H1 (cell line): ENCODE measurements at places on chromosomes 12 and 14. TPM values are rescaled to one million over a fixed set of nuclear protein-coding genes. Genes with fewer than 3 reads are reported as not detected.
A peak's percentile ranks its signal among the peaks of the same experiment; 100 is the strongest.

DNA sequence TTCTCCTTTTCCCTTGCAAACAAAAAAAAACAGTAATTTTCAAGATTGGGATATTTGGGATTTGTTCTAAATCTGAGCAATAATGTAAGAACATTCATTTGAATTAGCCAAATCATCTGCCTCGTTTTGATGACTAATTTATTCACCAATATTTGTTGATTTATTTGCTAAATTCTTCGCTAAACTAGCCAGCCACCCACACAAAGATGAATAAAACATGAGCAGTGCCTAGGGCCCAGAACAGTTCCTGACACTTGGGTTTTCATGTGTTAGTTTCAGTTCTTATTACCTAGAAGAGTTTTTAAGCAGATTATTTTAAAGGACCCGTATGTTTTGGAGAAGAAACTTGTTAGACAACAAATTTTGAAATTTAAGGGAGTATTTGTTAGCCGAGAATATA, 1.4 kb downstream of the ETNK1 start:
- no peak for DNase-seq

DNA sequence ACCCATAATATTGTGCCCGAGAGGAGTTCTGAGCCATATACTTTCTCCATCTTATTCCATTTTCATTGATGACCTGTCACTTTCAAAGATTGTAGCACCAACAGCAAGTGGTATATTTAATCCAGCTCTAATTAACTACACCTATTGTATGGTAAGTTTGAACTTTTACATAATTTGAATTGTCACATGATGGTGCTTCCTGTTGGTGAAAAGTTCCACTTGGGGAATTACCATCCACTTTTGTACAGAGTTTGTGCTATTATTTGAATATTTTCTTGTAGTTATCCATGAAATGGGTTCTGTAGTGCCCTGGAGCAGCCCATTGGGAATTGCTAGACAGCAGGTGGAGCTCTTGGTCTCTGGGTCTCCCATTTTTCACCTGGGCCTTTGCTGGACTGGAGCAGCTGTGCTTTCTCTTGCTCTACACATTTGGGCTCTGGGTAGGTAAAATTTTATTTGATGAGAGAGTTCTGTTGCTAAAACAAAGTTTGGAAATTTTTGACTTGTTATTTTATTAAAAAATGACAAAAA, 3.0 kb downstream of the SMCO3 start:
- no peak for DNase-seq

DNA sequence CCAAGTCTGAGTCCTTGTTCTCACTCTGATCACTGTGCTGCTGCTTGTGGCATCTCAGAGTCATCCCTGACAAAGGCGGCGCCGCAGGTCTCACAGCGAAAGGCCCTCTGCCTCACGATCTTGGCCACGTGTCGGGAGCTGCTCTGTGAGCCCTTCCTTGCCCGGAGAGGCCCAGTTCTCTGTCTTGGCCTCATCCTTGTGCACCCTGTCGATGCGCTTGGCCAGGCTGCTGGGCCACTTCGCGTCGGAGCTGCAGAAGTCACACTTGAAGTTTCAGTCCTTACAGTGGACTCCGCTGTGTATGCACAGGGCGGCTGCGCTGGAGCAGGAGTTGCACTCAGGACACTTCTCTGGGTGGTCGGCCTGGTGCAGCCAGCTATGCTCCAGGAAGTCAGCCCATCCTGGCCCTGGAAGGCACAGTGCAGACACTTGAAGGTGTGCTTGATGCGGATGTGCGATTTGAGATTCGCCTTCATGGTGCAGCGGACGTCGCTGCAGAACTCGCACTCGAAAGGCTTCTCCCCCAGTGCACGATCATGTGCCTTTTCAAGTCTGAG, 36.4 kb upstream of the SAV1 start:
- no peak for DNase-seq

The COL2A1 gene
- total RNA-seq: 11.7 and 14.6 TPM in 2 replicates

The RPGRIP1 gene
- 0.63 and 0.65 TPM in 2 replicates for total RNA-seq

- DNase-seq: no peak
Measured at GRCh38 chr14:106812788-106813476, 1286.5 kb downstream of the TMEM121 start.

GRCh38 chr14:103288076-103288766, 45.8 kb upstream of the EIF5 start:
- no peak for DNase-seq

DNA sequence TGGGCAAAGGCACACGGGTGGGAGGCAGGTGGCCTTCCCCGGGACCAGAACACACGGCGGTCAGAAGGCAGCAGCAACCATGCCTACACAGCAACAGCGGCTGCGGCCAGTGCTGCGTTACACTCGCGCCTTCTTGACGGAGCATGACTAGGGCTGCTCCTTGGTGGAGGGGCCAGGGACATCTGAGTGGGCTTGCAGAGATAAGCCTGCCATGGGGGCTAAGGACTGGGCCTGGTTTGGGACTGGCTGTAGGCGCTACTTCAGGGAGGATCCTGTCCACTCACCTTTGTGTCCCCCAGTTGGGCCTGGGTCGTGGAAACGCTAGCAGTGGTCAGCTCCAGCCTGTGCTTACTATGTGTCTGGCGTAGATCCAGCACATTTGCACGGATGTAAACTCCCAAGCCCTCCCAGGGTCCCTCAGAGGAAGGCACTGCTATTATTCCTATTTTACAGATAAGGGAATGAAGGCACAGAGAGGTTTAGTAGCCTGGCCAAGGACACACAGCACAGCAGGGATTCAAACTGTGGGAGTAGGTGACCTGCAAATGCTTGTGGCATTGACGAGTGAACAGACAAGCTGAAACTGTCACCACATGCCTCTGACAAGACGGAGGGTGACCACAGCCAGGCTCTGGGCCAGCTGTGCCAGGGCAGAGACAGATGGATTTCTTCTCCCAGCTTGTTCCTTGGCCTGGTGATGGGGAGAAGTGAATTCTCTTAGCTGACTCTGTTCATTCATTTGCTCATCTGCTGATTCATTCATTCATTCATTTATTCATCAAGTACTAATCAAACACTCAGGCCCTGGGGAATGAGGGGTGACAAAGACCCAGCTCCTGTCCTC, 31.9 kb upstream of the DLK1 start:
- no peak for DNase-seq

The SLC16A7 gene
- 2.9 and 4.3 TPM in 2 replicates for total RNA-seq

DNA sequence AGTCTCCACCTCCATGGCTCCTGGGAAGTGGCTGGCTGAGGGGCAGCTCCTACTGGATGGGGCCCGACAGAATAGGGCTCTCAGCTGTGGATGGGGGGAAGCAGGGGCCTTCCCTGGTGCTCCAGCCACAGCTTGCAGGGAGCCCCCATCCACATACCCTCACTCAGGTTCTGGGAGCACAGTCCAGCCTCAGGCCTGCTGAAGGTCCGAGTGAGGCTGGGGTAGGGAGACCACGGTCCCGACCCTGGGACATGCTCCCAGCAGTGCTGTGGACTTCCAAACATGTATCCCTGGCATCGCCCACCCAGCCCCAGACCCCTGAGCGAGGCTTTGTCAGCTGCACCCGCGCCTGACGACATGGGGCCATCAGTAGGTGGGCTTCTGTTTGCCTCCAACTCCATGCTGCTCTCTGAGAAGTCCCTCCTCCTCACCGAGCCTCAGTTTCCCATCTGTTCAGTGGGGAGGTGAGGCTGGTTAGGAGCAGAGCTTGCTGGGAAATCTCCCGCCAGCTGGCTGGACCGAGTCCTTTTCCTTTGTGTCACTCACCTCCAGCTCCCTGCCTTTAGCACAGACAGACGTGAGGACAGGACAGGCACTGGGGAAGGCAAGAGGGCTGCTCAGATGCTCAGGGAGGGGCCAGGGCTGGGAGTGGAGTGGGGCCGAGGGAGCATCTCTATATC, 9.1 kb upstream of the ATG101 start:
- peak; percentile 45 for DNase-seq

GRCh38 chr14:22919601-22919921, 612 bp upstream of the RBM23 start:
- DNase-seq: no peak

DNA sequence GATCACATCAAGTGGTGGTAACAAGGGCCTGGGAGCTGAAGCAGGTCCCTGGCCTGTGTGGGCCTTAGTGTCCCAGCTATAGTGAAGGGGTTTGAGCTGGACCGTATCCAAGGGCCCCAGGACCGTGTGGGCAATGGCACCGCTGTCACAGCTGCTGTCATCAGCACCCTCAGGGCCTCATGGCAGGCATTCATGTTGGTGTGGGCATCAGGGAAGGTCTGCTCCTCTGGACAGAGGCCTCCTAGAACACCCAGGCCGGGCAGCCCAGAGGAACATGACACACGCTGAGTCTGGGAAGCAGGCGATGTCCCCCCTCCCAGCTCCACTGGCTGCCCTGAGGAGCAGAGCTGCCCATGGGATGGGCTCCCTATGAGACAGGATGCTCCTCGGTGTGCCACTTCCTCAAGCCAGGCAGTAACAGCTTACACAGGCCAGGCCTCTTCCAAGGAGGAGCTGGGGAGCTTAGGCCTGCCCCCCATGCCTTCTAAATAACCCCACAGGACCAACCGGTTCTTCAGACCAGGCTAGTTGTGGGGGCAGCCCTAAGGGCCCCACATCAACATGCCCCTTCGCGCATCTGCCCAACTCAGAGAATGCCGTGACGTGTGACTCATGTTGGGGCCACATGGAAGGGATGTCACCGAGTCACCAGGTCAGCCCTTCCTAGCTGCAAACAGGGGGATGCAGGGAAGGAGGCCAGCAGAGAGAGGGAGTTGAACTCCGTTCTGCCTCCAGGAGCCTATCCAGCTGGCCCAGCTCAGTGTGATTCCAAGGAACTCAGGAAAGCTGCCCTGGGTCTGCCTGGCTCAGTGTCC, 80.4 kb downstream of the PITPNM2 start:
- no peak for DNase-seq

- DNase-seq: no peak
Measured at GRCh38 chr12:19886639-19887064, 447.4 kb downstream of the AEBP2 start.

GRCh38 chr12:34253674-34254073, 231.4 kb downstream of the ALG10 start:
- no peak for DNase-seq

The TPH2 gene
- total RNA-seq: 0.90 and 1.1 TPM in 2 replicates

- no peak for DNase-seq
Measured at GRCh38 chr12:55548756-55549155, 646 bp upstream of the OR6C4 start.

GRCh38 chr14:65033181-65033580, 46.5 kb downstream of the FNTB start:
- DNase-seq: no peak

DNA sequence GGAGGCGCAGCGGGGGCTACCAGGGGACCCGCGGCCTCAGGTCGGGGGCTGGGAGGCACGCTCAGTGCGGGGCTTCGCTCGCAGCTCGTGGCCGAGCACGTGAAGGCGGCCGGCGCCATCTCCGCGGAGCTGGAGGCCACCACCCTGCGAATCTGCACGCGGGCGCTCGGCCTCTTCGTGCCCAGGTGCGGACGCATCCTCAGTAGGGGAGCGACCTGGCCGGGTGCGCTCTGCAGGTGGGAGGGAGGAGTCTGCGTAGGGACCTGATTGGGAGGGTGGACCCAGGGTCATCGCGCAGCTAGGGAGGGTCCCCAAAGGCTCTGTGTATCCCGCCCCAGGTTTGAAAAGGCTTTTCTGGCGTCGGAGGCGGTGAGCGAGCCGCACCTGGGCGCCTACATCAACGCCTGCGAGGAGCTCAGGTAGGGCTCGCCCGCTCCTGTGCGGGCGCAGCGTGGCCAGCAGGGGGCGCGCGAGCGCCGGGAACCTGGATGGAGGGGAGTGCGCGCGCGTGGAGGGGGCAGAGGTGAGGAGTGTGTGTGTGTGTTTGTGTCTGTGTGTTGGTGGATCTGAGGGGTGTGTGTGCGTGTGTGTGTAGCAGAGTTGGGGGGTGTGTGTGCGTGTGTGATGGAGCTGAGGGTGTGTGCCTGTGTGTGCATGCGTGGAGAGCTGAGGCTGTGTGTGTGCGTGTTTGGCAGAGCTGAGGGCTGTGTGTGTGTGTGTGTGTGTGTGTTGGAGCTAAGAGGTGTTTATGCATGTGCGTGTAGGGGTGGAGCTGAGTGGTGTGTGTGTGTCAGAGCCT, 10.3 kb downstream of the EXOC3L4 start:
- DNase-seq: no peak

The TMEM30B gene
- total RNA-seq: 11.0 and 11.2 TPM in 2 replicates

DNA sequence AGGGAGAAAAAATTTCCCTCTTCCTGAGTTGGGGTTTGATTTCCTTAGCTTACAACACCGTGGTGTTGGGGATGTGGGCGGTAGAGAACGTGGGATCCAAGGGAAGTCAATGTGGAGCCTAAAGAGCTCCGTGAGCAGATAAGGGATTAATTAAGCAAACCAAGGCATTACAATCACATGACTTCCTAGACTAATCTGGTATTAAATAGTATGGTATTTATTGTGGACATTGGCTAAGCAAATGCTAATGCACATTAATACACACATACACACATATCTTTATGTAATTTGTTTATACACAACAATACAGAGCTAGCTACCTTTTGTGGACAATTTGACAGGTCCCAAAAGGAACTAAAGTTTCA, 791 bp upstream of the RNF41 start:
- DNase-seq: no peak

GRCh38 chr12:8696442-8697090, 1.2 kb upstream of the RIMKLB start:
- DNase-seq: no peak

- DNase-seq: peak; percentile 63
Measured at GRCh38 chr14:91253795-91254323, 9.4 kb upstream of the GPR68 start.

DNA sequence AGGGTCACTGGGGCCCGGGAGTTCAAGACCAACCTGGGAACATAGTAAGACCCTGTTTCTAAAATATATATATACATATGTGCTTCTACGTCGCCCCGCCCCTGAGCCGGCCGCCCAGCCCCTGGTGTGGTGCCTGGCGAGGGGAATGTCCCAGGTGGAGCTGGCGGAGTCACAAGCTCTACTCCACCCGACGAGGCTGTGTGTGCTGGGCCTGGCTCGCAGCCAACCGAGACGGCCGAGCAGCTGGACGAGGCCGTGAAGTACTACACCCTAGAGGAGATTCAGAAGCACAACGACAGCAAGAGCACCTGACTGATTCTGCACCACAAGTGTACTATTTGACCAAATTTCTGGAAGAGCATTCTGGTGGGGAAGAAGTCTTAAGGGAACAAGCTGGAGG, 22.1 kb upstream of the ITPK1 start:
- no peak for DNase-seq

DNA sequence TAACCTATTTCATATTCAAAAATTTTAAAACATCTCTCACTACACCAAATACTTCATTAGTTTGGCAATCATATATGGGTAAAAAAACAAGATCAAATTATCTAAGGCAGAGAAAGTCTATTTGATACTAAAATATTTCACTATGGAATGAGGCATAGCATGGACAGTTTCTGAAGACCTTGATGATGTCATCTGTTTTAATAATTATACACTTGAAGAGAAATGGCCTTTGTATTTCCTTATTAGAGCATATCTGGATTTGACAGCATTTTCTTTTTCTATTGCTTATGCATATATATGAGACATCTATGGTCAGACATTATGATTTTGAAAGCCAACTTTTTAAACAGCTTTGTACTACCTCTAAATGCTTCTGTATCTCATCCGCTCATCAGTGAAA, 88.6 kb downstream of the DDHD1 start:
- no peak for DNase-seq

The KRT6C gene
- total RNA-seq: not detected in 2 replicates

- no peak for DNase-seq
Measured at GRCh38 chr12:92138144-92138543, 7.5 kb downstream of the BTG1 start.

The PRKAG1 gene
- total RNA-seq: 36.3 and 38.6 TPM in 2 replicates

GRCh38 chr14:89041257-89041582, 216.8 kb downstream of the TTC8 start:
- DNase-seq: no peak

- no peak for DNase-seq
Measured at GRCh38 chr12:53306826-53307225, 7.3 kb downstream of the MYG1 start.

GRCh38 chr12:76460807-76461206, 98.8 kb downstream of the OSBPL8 start:
- DNase-seq: no peak

The ARPC3 gene
- total RNA-seq: 160 and 170 TPM in 2 replicates
